ENCODE measurements at places on chromosomes 12 and 14.
A peak's percentile ranks its signal among the peaks of the same experiment; 100 is the strongest.

GRCh38 chr12:14514154-14514842 lies 53.4 kb downstream of the PLBD1 start:
- no peak for DNase-seq

DNA sequence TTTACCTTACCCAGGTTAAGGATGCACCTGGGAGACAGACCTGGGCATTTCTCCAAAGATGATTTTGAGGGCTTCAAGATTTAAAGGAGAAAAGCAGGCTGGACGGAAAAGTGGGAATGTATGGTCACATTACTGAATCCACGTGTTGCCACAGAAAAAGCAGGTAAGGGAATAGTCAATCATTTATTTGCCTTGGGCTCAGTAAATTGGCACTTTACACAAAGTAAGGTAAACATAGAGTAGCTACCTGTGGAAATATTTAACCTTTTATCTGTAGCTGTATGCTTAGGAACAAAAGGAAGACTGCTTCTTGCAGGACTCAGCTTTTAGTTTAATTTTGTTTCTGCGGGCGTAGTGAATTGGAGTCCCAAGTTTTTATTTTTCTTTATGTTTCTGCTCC lies 153.3 kb downstream of the SLCO1B3 start:
- no peak for DNase-seq

- DNase-seq, result no peak
Observed at GRCh38 chr12:26726956-26727355, 106.0 kb downstream of the ITPR2 start.

GRCh38 chr14:34231626-34232025 lies 230.4 kb downstream of the SPTSSA start:
- peak; percentile 58 for DNase-seq

DNA sequence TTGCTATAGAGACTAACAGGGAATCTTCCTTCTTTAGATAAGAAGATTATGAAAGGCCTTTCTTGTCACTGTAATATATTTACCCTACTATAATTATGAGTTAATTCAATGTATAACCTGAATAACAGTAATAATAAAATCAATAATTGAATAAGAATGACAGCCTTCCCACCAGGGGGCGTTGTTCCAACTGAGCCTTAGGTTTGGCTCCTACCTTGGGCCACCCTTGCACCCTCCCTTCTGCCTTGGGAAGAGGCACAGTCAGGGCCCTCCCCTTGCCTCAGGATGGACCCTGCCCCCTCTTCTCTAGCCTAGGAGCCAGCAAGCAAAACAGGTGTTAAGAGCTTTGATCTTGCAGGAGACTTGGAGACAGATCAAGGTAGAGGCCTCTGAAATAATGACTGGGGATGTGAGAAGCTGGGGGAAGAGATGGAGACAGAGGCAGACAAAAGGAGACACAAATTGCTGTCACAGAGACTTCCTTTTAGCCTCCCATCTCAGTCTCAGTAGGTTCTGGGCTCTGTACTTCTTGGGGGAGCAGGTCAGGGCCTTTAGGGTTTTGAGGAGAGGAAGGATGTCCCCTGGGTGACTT lies 40.1 kb upstream of the CISTR start:
- no peak for DNase-seq

GRCh38 chr12:48865281-48866051 lies at the start of gene RND1:
Gene RND1, minus strand, starts transcription at chr12:48865870. Its CDS starts 103 bp downstream, at chr12:48865767.
- DNase-seq, result peak; percentile 94

GRCh38 chr12:91021076-91021475 lies 16.3 kb upstream of the EPYC start:
- no peak for DNase-seq

GRCh38 chr12:14554281-14555007 lies 13.2 kb downstream of the PLBD1 start:
- DNase-seq, result peak; percentile 62

- DNase-seq, result no peak
Observed at GRCh38 chr14:101721951-101722661, 39.4 kb upstream of the PPP2R5C start.

DNA sequence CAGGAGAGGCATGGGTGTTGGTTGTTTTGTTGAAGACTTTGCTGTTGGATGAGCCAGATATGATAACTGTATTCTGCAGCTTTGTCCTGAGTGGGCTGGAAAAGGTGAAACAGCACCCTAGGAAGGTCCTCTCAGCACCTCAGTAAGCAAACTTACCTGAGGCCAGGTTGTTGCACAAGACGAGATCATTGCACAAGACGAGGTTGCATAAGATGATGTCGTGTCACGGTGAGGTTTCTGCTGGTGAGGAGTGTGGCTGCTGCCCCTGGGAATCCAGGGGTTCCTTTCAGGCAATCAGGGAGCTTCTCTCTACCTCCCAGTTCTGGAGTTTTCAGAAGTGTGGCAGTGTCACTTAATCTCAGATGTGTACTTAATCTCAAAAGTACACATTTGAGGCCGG lies 85.6 kb downstream of the GLT1D1 start:
- DNase-seq, result no peak

DNA sequence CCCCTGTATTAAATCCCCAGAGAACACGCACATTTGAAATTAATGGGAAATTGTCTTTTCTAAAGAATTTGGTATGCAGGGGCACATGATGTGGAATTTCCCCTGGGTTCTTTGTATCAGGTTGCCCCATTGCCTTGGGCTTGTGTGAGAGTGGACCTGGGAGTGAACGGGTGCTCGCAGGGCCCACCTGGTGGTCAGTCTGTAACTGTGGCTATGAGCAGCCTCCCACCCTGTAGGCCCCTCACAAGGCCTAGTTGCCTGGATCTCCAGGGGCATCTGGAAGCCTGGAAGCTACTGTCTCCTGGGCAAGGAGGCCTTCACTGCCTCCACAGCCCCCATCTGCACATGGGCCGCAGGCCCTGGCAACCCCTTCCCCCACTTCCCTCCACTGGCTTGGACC lies 96.7 kb downstream of the SLC25A47 start:
- no peak for DNase-seq

DNA sequence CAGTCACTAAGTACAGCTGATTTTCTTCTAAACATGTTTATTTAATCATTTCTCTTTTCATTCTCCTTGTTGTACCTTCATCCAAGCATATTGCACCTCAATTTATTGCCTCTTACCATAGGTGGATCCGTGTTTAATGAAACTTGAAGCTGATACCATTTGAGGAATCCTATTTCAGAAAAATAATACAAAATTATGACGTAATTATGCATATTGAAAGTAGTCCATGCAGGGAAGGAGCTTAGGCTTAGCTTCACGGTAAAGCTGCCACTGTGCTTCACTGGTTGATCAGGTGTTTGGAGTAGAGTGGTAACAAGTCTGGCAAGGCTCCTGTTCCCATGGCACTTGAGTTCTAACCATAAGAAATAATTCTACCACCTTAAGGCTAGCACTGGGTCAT lies 61.0 kb upstream of the CLEC14A start:
- no peak for DNase-seq

DNA sequence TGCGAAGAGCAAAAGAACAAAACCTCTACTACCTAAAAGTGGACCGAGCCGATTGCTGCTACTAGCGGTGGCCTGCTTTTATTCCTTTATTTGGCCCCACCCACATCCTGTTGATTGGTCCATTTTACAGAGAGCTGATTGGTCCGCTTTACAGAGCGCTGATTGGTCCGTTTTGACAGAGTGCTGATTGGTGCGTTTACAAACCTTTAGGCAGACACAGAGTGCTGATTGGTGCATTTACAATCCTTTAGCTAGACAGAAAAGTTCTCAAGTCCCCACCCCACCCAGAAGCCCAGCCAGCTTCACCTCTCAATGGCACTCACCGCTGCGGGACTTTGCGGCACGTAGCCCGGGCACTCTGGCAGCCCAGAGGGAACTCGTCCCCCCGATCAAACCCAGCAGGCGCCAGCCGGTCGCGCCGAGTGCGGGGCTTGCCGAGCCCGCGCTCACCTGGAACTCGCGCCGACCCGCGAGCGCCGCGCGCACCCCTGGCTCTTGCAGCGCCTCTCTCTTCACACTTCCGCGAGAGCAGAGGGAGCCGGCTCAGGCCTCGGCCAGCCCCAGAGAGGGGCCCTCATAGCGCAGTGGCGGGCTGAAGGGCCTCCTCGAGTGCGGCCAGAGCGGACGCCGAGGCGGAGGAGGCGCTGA lies 8.7 kb upstream of the FGD4 start:
- DNase-seq, result peak; percentile 25

- DNase-seq, result no peak
Observed at GRCh38 chr14:24992624-24993360, 57.2 kb downstream of the STXBP6 start.

- DNase-seq, result peak; percentile 81
Observed at GRCh38 chr12:121443193-121443870, 43.4 kb downstream of the RNF34 start.

- DNase-seq, result no peak
Observed at GRCh38 chr12:46908236-46908935, 82.6 kb upstream of the SLC38A4 start.

- DNase-seq, result no peak
Observed at GRCh38 chr12:44076871-44077270, 241.0 kb downstream of the TMEM117 start.

- no peak for DNase-seq
Observed at GRCh38 chr12:71782017-71782416, 27.4 kb downstream of the RAB21 start.

DNA sequence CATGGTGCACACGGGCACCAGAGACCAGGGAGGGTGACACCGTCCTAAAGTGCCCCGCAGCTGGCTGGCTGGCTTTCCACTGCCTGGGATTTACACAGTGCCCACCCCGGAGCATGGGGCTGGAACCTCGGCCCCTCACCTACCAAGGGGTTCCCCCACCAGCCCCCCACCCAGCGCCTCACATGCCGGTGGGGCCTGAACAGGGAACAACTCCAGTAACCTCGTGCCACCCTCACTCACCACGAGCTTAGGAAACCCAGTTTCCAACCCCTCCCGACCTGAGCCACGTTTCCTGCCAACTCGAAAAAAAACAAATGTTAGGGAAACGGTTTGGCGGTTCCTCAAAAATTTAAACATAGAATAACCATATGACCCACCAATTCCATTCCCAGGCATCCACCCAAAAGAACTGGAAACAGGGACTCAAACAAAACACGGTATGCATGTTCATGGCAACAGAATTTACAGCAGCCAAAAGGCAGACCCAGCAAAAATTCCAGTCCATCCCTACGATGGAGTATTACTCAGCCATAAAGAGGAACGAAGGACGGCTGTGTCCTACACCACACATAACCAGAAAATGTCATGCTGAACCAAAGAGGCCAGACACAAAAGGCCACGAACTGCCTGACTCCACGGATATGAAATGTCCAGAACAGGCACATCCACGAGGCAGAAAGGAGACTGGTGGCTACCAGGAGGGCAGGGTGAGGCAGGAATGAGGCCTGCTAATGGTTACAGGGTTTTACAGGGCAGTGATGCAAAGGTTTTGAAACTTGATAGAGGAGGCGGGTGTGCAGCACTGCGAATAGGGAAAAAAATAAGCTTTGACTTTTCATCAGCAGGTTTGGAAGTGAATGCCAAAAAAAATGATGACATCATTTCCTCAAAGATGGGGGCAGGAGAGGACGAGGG lies 68.9 kb downstream of the NCOR2 start:
- DNase-seq, result peak; percentile 84

- DNase-seq, result no peak
Observed at GRCh38 chr12:34600592-34601462, 578.5 kb downstream of the ALG10 start.

GRCh38 chr12:3771853-3772252 lies 18.9 kb upstream of the CRACR2A start:
- DNase-seq, result no peak

DNA sequence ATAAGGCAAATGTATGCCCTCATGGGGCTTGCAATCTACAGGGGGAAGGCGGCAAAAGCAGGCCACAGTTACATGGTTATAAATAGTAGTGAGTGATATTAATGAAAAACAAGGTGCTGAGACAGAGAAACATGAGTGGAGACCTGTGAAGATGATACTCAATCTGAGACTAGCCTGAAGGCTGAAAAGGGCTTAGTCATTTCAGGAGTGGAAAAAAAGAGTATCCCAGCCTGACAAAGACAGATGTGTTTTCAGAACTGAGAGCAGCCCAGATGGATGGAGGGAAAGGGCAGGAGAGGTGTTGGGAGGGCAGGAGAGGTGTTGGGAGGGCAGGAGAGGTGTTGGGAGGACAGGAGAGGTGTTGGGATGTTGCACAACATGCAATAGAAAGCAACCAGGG lies 181.9 kb downstream of the C12orf42 start:
- DNase-seq, result no peak

- DNase-seq, result no peak
Observed at GRCh38 chr12:40907115-40907527, 214.9 kb downstream of the CNTN1 start.

DNA sequence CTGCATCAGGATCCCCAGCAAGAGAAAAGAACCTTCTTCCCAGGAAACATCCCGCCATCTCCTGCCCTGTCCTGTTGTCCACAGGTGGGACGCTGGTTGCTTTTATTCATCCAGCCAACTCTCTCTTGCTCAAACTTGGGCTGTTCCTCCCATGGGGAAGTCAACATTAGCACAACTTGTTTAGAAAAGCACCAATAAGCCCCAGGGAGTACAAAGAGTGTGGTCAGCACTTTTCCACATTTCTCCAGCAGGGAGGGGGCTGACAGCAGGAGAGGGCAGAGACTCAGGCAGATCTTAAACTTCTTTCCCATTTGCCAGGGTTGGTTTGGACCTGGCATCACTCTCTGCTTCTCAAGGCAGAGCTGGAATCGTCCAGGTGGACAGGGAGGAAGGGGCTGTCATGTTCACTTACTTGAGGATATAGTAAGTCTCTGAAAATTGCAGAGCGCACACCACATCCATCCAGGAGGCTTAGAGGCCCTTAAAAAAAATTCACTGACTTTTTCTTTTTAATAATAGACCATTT lies 74.9 kb downstream of the RBM19 start:
- no peak for DNase-seq

- DNase-seq, result no peak
Observed at GRCh38 chr12:14784471-14784870, 18.8 kb downstream of the WBP11 start.

GRCh38 chr14:65639216-65639615 lies 226.7 kb downstream of the FUT8 start:
- DNase-seq, result no peak

DNA sequence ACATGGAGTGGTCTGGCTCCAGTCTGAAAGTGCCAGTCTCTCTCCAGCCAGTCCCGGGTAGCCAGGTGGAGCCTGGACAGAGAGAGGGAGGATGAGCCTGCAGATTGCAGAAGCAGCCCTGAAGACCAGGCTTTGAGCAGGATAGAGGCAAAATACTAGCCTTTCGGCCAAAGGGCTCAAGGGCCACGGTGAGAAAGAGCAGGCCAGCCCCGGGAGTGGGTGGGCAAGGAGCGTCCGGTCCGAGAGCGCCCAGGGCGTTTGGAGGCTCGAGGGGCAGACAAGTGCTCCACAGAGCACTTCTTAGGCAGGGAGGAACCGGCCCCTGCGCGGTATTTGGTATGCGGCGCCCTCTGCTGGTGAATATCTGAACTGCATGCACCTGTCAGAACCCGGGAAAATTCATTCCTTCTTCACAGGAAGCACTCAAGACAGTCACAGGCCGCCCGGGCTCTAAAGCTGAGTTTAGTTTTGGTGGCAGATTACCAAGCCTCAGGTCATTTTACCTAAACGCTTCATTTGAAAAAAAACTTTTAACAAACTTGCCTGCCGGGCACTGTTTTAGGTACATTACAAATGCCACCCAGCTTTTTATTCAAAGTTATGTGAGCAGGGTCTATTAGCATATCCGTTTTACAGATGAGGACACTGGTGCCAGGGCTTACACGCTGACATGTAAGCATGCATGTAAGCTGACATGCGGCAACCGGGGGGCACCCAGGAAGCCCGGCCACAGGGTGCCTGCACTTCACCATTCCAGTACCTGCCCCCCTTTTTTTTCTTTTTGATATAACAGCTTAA lies 21.0 kb upstream of the PSMC1 start:
- peak; percentile 71 for DNase-seq

Measured in femur (tissue), 1 donor.